ENCODE measurements at places on chromosomes 11 and 22.
A peak's percentile ranks its signal among the peaks of the same experiment; 100 is the strongest.

GRCh38 chr11:104625246-104625645, 273.0 kb downstream of the CASP12 start:
- DNase-seq: no peak

DNA sequence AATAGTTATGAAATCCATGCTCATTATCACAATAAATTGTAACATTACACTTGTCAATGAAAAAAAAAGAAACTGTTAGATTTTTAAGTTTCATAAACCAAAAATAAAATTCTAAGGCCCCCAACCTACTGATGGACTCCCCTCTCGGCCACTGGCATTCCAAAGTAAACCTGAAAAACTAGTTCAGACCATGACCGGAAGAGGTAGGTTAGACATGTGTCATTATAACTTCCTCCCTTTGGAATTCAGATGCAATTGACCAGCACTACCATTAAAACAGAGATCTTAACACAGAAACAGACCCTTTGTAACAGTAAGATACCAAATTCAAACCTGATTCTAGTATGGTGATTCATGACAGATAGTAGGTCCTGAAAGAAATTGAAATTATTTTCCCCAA, 12.9 kb downstream of the OR10A6 start:
- no peak for DNase-seq

- DNase-seq: no peak
Observed at GRCh38 chr11:96137373-96137772, 205.6 kb downstream of the MAML2 start.

- no peak for DNase-seq
Observed at GRCh38 chr22:17914474-17914873, 109.9 kb downstream of the MICAL3 start.

GRCh38 chr11:64340671-64341335, 799 bp downstream of the CCDC88B start:
- no peak for DNase-seq

DNA sequence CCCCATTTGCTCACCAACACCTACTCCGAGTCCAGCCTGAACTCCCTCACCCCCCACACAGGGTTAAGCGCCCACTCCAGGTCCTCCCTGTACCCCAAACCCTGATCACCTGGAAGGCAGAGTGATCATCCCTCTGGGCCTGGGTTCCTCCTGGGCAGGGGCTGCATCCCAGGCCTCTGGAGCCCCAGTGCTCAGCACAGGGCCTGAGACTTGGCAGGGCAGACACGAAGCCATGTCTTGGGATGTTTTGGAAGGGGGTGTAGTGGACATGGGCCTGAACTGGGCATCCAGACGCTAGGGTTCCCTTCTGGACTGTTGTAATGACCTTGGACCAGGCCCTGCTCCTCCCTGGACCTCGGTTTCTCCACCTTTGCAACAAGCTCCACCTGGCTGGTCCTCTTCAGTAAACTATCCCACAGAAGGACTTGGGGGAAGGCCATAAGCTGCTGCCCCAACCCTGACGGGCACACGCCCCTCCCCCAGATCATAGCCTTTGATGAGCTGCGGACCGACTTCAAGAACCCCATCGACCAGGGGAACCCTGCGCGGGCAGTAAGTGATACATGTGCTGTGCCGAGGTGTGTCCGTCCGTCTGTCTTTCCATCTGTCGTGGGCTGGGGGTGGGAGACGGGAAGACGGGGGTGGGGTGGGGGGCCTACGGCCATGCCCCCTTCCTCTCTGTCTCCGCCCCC, 3.9 kb downstream of the CNIH2 start:
- no peak for DNase-seq

- DNase-seq: no peak
Observed at GRCh38 chr22:19896665-19897355, 42.1 kb upstream of the GNB1L start.

GRCh38 chr11:75286826-75287465, 46.4 kb downstream of the TPBGL start:
- peak; percentile 43 for DNase-seq

DNA sequence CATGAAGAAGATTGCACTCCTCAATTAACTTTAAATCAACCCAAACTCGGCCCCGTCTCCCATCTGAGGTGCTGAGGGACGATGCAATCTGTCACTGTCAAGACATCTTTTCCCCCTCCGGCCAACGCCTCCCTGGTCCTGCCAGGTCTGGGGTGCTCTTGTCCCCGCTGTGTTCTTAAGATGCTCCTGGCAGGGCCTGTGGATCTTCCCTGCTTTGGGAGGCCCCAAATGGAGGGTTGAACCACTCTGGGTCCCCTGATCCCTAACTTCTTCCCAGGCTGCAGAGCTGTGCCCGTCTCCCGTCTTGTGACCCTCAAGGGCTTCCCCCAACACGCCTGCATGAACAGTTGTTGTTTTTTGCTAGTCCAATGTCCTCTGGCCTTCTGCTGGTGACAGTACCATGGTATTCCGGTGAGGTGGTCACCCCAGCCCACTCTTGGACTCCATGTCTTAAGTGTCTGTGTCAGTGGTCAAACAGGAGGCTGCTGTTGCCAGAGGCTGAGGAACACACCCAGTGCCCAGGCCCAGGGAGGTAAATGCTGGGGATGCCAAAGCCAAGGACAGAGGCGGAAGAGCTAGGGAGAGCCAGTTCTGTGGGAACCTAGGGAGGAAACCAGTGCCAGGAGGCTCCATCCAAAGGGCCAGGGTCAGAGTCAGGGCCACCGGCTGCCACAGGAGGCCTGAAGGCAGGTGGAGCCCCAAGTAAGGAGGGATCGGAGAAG, 70.6 kb upstream of the SHANK2 start:
- DNase-seq: no peak

DNA sequence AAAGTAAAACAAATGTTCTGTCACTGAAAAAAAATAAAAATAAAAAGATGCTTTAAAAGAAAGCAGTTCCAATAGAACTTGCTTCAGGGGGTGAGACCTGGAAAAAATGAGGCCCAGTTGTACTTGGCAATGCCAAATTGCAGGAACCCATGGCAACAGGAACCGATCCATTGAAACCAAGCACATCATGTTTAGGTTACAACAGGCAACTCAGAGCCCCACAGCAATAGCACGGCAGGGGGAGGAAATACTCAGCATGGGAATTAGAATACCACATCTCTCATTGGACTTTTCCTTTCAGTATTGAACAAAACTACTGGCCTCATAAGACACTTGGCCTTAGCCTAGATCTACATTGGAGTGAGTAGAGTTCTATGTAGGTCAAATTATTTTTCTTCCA, 84.3 kb downstream of the MSANTD4 start:
- no peak for DNase-seq

DNA sequence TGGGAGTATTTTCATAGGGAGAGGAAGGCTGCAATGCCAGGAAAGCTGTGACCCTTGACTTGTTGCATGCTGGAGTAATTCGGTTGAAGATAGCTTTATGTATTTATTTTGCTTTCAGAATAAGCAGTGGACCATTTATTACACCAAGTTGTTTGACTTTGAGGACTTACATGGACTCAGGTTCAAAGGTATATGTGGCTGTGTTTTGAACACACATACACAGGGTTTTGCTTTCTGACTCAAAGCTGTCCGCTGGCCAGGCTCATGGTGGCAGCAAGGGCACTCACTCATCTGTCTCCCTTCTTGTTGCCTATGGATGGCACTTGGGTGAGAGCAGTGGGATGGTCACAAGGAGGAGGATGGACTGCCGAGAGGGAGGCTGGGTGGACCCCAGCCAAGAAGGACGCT, 6.5 kb downstream of the TIMP3 start:
- DNase-seq: no peak

DNA sequence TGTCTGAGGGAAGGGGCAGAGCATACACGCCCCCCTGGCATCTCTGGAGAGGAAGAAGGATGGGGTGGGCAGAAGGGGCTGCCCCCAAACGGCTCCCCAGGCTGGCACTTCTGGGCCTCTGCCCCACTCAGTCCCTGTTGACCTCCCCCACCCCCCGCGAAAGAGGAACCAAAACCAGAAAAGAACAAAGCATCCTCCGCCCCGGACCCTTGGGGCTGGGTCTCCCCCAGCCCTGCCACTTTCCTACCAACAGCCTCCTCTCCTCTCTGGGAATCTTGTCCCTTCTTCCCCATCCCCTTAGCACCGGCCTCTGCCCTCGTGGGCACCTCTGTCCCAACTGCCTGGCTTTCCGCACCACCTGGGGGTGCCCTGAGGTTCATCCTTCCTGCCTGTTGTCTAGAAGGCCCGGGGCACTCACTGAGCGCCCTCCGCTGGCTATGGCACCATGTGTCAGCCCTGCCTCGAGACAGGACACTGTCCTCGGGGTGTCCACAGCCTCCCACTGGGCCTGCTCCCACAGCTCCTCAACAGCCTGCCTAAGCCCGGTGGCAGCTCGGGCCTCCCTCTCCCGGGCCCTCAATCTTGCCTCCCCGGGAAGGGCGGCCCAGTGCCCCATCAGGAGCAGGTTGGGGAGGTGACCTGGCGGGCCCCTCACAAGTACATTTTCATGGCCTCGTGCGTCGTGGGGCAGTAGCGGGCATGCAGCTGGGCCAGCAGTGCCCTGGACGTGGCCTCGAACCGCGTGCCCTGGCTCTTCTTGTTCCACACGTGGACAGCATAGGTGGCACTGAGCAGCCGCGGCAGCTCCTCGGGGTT, 28.2 kb downstream of the A4GALT start:
- peak; percentile 38 for DNase-seq

GRCh38 chr22:19173047-19174035, 5.2 kb downstream of the SLC25A1 start:
- no peak for DNase-seq

DNA sequence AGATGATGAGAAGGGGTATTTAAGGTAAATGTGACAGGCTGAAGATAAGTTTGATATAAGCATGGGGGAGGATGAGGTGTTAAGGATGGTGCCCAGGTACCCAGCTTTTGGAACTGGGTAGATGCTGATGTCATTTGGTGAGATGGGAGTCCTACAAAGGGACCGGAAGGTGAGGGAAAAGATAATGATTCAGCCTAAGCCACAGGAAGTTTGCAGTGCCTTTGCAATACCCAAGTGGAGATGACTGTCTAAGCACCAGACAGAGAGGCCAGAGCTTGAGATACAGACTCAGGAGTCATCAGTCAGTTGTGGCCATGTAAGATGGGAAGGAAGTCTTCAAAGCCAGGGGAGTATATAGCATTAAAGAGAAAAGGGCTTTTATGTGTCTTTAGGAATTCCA, 30.0 kb upstream of the SMCO4 start:
- DNase-seq: no peak

DNA sequence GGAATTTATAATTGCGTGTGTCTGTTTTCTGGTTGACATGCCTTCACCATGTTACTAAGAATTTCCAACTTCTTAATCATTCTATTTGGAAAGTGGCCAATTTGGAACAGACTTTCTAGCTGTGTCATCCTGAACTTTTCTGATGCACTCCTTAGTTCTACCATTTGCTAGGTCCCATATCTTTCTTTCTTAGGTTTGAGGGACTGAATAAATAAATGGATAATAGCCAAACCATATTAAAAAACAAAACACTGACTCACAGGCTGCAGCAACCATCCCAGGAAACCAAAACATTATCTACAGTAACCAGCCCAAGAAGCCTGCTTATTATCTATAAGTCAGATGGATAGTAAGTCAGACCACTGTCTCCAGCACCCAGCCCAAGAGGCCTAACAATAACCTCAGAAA, 57.5 kb upstream of the PLET1 start:
- no peak for DNase-seq

- DNase-seq: no peak
Observed at GRCh38 chr11:95461858-95462257, 230.9 kb upstream of the SESN3 start.

- DNase-seq: no peak
Observed at GRCh38 chr11:10991393-10991792, 133.5 kb upstream of the ZBED5 start.

DNA sequence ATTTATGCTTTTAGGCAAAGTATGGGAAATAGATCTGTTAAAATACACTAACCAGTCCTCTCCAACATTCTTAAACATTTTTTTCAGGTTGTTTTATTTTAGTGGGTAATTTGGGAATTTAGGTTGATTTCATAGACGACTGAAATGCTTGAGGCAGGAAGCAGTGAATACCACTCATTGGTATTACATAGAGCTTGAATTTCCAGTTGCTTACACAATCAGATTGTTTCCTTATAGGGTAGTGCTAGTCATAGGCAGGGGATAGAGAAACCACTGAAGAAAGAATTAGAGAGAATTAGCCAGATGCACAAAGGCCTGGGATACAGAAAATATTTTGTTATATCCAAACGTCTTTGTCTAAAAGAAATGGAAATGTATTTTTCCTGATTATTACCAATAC, 23.9 kb upstream of the LYVE1 start:
- DNase-seq: peak; percentile 92
